Vagina (tissue), 2 donors: ENCODE measurements at places on chromosomes 4 and X. TPM values are rescaled to one million over a fixed set of nuclear protein-coding genes. Genes with fewer than 3 reads are reported as not detected.

GRCh38 chr4:143035661-143036060, 149.1 kb upstream of the USP38 start:
- H3K4me1 ChIP-seq, result no peaks in the 10 kb centered on the region
- H3K4me3 ChIP-seq, result no peak overlapping the region
- H3K27ac ChIP-seq, result no peak overlapping the region
- no peaks in the 10 kb centered on the region for H3K36me3 ChIP-seq
- DNase-seq, result no peak

TRAPPC2 gene
- total RNA-seq, result 14.2 TPM

ART3 gene
- 0.74 TPM for total RNA-seq

DNA sequence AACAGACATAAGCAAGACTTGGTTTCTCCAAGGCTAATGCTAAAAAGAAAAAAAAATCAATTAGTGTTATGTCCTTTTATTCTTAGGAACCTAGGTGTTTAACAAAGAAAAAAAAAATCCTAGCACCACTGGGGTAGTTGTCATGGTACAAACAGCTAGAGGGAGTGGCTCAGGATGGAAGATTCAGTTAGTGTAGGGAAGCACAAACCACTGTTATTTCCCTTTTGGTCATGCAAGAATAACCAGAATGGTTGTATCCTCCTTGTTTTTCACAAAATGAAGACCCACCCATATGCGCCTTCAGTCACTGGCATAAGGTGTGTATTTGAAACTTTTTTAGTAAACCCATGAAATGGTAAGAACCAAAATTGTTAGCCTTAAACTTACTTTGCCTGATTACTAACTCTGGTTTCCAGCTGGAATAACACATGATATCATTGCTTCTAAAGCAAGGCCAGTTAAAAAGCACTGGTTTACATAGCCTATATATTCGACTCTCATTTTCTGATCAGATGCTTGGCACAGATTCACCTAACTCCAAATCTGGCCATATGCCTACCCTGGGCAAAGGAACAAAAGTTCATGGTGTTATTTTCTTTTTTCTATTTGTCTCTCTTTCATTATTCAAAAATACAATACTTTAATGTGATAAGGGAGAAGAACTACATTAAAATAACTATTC, 132.6 kb downstream of the SCFD2 start:
- no peaks in the 10 kb centered on the region for H3K27me3 ChIP-seq
- H3K36me3 ChIP-seq, result no peaks in the 10 kb centered on the region
- no peak overlapping the region for H3K27ac ChIP-seq
- no peak overlapping the region for H3K4me3 ChIP-seq

CCKAR gene
- total RNA-seq, result 0.74 TPM
